ENCODE measurements at places on chromosomes 12 and 14.
A peak's percentile ranks its signal among the peaks of the same experiment; 100 is the strongest.

- DNase-seq, result no peak
These were observed 135.9 kb downstream of the SLC15A4 start for GRCh38 chr12:128687851-128688250.

DNA sequence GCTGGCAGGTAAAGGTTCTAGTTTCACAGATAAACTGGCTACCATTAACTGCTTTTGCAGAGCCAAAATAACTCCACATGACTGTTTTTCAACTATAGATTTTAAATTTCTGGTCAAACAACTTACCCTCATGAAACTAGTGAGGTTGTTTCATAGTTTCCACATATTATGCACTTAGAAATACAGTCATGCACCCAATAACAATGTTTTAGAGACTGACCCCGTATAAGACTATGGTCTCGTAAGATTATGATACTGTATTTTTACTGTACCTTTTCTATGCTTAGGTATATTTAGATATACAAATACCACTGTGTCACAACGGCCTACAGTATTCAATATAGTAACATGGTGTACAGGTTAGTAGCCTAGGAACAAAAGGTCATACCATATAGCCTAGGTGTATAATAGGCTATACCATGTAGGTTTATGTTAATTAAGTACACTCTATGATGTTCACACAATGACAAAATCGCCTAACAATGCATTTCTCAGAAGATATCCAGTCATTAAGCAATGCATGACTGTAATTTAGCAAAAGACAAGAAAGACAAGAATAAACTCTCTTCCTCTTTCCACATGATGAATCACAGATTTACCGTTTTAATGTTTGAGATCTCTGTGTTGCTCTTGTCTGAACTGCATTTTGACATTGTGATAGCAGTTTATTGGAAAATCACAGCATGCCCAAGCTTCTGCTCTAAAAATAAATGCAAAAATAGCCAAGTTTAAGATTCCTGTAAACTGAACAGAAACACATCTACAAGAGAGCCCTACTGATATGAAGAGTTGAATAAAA is 17.1 kb downstream of the DICER1 start:
- no peak for DNase-seq

DNA sequence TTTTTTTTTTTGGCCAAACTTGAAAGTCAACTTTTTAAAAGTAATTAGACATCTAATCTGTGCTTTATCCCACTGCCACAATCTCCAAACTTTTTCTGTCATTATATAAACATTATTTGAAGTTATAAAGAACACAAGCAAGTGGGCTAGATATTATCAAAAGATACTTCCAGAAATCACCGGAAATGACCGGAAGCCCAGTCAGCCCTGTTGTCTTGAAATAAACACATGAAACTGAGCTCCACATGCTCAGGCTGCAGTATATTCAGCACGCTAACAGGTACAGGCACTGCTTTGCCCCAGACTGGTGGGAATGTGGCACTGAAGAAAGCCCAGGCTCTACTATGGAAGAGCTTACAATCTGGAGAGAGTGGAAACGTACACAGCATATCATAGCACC is 158.9 kb upstream of the PLEKHG7 start:
- no peak for DNase-seq

GRCh38 chr12:55132816-55133215 is 6.6 kb downstream of the OR9K2 start:
- no peak for DNase-seq

DNA sequence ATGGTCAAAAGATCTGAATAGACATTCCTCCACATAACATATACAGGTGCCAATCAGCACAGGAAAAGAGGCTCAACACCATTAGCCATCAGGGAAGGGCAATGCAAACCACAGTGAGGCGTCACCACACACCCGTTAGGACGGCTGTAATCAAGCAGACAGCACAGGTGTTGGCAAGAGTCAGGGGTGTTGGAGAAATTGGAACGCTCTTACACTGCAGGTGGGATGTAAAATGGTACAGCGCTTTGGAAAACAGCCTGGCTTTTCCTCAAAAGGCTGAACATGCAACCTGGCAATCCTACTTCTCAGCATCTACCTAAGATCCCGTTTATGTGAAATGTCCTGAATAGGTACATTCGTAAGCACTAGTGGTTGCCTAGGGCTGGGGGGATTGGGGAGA is 21.5 kb upstream of the MMP17 start:
- no peak for DNase-seq

DNA sequence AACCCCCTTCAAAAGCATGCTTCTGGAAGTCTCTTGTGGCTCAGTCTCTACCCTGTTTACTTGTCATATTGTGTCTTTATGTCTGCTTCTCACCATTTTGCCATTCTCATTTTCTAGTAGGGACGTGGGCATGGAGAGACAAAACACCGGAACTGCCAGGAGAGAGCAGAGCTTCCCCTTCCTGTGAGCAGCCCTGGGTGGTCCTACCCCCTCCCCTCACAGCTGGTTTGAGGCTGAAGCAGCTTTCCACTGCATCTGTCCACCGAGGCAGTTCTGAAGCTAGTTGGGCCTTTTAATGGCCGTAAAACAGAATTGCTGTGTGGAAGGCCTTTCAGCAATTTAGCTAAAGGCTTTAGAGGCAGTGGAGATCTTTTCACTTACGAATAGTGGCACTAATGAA is 77.0 kb downstream of the PELI2 start:
- DNase-seq, result no peak

DNA sequence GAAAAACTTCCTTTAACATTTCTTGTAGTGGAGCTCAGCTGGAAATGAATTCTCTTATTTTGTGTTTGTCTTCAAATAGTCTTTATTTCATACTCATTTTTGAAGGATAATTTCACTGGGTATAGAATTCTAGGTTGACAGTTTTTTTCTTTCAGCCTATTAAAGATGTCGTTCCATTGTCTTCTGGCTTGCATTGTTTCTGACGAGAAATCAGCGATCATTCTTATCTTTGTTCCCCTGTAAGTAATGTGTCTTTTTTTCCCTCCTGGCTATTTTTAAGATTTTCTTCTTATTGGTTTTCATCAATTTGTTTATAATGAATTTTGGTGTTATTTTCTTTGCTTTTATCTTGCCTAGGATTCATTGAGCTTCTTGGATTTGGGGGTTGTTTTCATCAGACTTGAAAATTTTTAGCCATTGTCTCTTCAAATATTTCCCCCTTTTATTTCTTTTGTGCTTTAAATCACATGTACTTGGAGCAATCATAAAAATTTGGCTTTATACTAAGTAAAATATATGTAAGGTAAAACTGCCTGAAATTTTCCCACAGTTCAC is 89.4 kb downstream of the UNC79 start:
- DNase-seq, result no peak

DNA sequence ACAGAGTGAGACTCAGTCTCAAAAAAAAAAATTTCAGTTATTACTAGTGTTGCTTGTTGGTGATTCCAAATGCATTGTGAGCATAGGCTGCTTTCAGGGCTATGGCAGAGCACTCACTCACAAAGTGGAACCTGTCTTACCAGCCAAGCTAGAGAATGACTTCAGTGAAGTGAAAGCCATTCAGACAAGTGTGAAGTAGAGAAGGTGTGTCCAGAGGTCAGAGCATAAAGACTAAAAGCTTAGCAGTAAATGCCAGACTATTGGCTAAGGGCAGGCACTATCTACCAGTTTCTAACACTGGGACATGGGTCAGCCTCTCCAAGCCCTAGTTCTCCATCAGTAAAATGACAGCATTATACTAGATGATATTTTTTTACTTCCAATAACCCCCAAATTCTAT is 12.7 kb downstream of the PPP1R36 start:
- no peak for DNase-seq

DNA sequence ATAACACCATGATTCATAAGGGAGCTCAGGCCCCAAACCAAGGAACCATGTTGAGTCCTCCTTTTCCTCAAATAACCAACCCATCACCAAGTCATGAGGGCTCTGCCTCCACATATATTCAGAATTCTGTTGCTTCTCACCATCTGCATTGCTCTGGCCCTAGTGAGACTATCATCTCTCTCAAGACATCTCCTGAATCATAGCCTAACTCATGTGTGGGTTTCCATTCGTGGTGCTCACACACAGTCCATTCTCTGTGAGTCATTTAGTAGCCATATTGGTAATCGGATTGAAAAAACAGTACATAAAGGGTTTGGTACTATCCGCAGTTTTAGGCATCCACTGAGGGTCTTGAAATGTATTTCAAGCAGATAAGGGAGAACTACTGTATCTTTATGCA is 5.1 kb upstream of the SLC38A2 start:
- DNase-seq, result no peak

DNA sequence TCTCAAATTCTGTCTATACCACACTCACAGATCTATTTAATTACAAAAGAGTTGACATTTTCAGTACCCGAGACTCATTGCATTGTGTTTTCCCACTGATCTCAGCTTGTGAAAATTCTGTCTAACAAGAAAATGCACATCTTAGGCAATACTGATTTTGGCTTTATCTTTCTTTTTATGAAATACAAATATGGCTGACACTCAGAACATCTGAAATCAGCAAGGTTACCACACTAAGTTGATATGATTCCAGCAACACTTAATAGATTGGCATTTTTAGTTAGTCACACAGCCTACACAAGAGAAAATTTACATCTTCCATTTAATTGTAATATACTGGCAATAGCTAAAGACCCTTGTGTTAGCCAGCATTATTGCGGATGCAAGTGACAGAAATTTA is 40.3 kb downstream of the PEX5 start:
- DNase-seq, result no peak

GRCh38 chr14:91352728-91353692 is 64.6 kb downstream of the CCDC88C start:
- no peak for DNase-seq

GRCh38 chr12:4421590-4422031 is 24.0 kb downstream of the FGF6 start:
- peak; percentile 51 for DNase-seq

DNA sequence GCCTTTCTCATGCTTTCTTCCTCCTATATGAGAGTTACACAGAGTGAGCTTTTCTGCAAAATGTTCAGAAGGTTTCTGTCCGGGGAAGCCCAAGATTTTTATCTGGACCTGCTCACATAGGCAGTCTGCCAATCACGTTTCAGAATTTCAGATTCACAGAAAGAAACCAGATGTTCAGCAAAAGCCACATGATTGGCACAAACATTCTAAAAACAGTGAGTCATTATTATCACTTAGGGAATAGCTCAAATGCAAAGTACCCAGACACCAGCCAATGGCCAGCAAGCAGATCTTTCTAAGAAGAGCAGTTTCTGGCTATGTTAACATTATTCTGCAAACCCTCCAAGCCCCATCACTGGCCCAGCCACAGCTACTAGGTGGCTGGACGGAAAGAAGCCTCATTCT is 1558.5 kb upstream of the TMEM132C start:
- DNase-seq, result no peak

GRCh38 chr12:83528571-83528970 is 841.9 kb downstream of the TMTC2 start:
- no peak for DNase-seq

- no peak for DNase-seq
These were observed 81.9 kb downstream of the ESRRB start for GRCh38 chr14:76457841-76458240.

- DNase-seq, result no peak
These were observed 56.4 kb downstream of the TMCC3 start for GRCh38 chr12:94593822-94594442.

- no peak for DNase-seq
These were observed 896 bp downstream of the HHIPL1 start for GRCh38 chr14:99645545-99646505.

DNA sequence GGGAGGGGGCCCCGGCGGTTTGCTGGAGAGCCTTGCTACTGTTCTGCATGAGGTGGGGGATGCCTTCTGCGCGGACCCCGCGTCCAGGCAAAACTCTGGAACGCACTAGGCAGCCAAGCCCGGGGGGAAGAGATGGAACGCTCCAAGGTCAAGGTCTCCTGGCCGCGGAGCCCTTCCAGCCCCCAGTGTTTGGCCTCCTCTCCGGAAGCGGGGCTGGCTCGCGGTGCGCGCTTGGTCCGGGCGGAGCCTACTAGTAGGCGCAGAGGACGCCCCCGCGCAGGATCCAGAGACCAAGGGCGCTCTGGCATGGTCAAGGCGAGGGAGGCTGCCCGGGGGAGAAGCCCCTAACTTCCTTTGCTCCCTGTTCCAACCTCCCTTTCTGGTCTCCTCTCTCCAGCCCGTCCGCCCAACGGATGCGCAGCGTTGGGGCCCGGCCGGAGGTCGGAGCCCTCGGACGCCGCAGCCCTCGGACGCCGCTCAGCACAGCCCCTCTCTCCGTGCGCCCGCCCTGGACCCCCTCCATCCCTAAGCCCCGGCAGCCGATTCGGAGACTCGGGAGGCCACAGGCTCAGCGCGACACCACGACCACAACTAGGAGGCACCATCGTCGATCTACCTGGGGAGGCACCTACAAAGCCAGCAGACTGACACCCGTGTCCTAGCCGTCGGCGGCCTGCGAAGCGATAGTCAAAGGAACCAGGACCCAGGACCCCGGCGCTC is 669 bp upstream of the KCNK13 start:
- DNase-seq, result peak; percentile 15

GRCh38 chr12:49055978-49056754 is 4.4 kb downstream of the KMT2D start:
- no peak for DNase-seq

- no peak for DNase-seq
These were observed 353.1 kb downstream of the SEC23A start for GRCh38 chr14:38749936-38750335.

GRCh38 chr12:8742501-8742900 is 44.7 kb downstream of the RIMKLB start:
- no peak for DNase-seq

GRCh38 chr14:29645117-29645516 is 282.5 kb downstream of the PRKD1 start:
- DNase-seq, result no peak

GRCh38 chr12:96189781-96190180 is 4.4 kb upstream of the ELK3 start:
- no peak for DNase-seq

GRCh38 chr12:107657133-107657532 is 28.5 kb upstream of the PWP1 start:
- DNase-seq, result no peak

DNA sequence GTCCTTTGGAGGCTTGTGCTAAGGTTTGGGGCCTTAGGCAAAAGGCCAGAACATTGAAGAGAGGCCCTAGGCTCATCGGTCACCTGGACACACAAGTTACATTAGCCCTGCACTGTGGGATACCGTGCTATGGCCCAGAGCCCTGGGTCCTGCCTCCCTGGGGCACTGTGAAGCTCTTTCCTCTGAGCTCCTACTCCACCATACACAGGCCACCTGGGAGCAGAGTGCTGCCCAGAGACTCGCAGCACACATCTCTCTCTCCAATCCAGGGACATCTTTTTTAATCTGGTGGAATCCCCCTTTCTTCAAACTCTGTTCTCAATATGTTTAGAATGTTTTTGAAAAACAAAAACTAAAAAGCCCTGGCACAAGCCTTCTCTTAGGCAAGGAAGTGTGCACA is 314.2 kb upstream of the RGS6 start:
- DNase-seq, result no peak

DNA sequence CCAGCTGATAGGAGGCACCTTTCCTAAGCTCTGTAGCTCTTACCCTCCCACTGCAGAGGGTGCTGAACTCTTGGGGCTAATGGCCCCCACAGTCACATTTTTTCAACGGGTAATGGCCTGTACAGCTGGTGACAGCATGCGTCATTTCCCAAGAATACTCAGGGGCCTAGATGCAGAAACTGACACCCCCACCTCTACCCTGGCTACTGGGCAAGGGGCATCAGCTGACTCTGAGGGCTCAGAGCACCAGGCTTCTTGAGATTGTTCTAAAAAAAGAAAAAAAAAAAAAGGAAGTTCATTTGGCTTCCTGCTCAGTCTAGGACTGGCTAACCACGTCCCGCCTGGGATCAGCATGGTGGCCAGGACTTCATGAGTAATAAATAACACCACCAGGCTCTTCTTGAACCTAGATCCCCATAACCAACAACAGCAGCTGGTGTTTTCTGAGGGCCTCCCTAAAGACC is 35.2 kb downstream of the ZFP36L1 start:
- no peak for DNase-seq

All from NCI-H1105 (cell line).